Fibroblast of skin of left quadriceps (primary cell): ENCODE measurements at places on chromosomes 2 and 18.
A peak's percentile ranks its signal among the peaks of the same experiment; 100 is the strongest.

DNA sequence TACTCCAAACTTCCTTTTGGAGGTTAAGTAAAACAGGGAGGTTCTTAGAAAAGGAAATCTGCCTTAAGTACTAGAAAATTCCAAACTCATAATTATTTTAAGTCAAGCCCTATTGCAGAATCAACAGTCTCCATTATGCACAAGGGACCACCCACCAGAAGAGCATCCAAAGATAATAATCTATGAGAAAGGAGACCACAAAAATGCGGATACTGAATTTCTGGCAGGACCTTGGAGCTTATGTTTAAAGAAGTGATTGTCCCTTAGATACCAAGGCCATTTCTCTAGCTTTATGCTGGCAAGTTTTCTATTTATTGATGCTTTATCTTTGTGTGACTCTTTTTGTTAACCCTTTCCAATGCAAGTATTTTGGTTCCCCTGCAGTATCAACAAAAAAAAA, 404.0 kb upstream of the MMADHC start:
- peak; percentile 31 for DNase-seq

GRCh38 chr2:3105814-3106569, 271.6 kb downstream of the EIPR1 start:
- DNase-seq = no peak

- no peak for DNase-seq
These were observed 29.9 kb downstream of the PHLPP1 start for GRCh38 chr18:62745089-62745751.

GRCh38 chr2:99035920-99036319, 99.9 kb upstream of the CRACDL start:
- no peak for DNase-seq

DNA sequence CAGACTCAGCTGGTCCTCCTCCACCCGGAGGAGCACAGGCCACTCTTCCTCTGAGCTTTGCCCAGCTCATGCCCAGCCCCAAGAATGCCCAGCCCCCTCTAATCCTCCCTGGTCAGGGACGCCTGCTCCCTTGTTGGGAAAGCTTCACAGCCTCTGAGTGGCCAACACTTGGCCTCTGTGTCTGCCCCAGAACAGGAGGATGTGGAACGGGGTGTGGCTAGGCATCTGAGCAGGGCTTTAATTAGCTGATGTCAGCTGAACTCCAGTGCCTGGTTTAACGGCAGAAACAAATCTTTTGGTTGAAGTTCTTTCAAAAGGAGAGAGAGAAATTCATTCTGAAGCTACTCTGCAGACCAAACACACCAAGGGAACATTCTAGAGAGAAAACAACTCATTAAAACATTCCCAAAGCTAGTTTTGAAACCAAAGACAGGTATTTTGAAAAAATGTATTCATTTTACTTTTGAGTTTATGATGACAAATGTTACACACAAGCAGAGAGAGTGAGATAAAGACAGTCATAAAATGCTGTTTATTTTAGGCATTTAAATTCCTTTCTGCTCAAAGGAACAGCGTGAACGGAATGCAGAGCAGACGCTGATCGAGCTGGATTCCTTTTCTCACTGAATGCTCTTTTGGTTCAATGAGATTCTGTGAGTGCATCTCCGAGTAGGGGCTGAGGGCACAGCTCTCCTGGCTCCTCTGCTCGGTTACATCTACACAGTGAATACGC, 63.8 kb downstream of the RTP5 start:
- no peak for DNase-seq

DNA sequence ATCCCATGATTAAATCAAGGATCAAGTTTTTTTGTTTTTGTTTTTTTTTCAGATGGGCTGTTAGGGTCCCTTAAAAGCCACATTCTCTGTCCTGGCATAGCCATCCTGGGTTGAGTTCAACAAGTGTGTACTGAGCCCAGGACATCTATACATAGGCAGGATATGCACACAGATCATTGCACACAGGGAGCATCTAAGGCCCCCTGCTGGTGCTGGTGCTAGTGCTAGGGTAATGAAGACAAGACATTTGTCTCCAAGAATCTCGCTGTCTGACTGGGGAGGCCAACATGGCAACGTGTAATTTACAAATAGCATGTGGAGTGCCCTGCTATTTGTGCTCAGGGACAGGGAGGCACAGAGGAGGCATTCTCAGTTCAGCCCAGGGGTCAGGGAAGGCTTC, 124.5 kb downstream of the VAPA start:
- DNase-seq = no peak

GRCh38 chr2:3289526-3289925, 88.1 kb downstream of the EIPR1 start:
- no peak for DNase-seq

- no peak for DNase-seq
These were observed 60.7 kb downstream of the SDC1 start for GRCh38 chr2:20164061-20164733.

DNA sequence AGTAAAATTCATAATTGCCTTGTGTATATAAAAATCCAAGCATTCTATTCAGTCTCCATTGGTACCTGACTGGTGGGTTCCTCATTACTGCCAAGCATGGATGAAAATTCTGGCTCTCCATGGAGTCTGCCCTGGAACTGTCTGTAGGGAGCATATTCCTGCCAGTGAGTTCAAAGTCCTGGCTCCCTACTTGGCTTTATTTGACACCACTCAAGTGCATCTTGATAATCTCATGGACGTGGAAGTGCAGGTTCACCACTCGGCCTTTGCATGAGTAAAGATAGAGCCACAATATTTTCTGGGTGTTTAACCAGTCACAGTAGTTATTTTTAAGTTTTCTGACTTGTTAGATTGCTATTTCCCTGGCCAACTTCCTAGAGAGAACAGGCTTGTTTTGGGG, 63.5 kb downstream of the CNTNAP5 start:
- no peak for DNase-seq

DNA sequence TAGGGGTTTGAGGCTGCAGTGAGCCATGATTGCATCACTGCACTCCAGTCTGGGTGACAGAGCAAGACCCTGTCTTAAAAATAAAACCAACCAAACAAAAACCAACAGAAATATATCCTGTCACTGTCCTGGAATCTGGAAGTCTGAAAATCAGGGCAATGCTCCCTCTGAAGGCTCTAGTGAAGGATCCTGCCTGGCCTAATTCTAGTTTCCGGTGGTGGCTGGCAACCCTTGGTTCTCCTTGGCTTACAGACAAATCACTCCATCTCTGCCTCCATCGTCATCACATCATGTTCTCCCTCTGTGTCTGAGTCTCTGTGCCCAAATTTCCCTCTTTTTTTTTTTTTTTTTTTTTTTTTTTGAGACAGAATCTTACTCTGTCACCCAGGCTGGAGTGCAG, 15.9 kb upstream of the VPS4B start:
- no peak for DNase-seq

DNA sequence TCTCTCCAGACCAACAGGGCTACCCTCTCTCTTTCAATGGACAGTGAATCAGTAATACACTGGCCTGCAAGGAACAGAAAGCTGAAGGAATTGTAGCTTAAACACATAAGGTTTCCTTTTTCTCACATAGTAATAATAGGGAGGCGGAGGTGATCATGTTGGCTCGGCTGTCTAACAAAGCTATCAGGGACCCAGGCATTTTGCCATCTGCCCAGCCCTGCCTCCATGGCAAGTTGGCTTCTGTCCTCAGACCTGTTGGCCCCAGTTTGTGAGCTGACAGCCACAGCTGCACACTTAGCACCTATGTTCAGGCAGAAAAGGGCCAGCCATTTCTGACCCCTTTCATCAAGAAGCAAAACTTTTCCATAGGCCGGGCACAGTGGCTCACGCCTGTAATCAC, 2.0 kb upstream of the CHRNG start:
- DNase-seq = no peak

DNA sequence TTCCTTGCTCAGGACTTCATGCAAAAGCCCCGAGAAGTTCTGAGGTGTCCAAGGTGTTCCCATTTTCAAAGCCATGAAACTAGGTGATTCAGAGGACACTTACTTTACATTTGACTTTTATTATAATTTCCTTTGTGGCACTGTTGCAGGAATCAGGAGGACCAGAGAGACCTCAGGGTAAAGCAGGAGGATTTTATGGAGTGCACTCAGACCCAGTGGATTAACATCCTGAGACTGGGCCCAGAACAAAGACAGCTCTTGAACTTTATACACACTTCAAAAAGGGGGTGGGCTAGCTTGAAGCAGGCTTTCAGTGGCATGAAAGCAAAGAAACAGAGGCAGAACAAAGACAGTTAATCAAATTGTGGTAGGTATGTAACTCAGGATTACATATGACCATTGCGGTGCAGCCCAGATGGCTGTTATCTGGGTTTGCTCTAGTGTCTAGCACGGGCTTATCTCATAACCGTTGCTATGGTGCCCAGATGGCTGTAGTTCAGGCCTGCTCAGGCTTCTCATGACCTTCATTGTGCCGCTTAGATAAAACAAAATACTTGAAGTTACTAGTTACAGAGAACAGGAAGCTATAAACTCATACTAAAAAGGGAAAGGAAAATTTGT, 39.4 kb downstream of the TMEM182 start:
- DNase-seq = no peak

- DNase-seq = peak; percentile 94
These were observed 22.2 kb downstream of the NFE2L2 start for GRCh38 chr2:177242121-177242987.

GRCh38 chr2:222364285-222364895, 60.0 kb upstream of the SGPP2 start:
- no peak for DNase-seq

DNA sequence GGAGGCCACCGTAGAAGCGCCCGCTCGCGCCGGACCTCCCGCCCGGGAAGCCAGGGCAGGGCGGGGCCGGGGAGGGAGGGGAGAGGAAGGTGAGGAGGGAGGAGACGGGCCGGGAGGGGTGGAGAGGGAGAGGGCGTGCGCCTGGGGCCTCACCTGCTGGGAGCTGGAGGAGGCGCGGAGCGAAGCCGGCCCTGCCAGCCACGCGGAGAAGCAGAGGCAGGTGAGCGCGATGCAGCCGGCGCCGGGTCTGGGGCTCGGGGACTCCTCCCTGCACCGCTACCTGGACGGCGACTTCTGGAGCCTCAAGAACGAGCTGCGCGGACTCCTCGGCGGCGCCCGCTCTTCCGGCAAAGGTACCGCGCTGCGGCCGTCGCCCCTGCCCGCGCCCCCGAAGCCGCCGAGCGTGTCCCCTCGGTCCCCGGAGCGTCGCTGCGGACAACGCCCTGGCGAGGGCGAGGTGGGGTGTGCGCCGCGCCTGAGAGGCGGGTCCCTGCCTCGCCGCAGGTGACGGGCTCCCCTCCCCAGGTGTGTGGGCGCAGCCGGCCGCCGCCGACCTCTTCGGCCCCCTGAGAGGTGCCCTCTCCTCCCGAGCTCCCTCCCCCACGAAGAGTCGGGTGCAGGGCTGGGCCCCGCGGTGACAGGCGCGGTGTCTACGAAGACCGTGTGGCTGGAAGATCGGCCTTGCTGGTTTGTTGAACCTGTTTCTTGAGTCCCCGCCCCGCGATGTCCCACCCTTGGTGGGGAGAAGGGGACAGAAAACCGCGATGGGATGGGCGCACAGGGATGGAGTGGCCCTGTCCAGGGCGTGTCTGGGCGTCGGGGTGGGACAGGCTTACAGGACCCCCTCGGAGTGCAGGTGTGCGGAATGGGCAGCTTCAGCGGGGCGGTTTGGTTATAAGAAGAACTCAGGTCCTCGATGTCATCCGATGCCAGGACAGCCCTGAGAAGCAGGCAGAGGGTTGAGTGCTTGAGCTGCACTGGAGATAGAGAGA, at the start of gene ACOXL:
ACOXL (plus strand) TSS at position 152 of the 992 bp plus-strand sequence. CDS start 35,817 bp downstream, outside the sequence.
- DNase-seq = no peak

- no peak for DNase-seq
These were observed 358.9 kb downstream of the NCKAP5 start for GRCh38 chr2:133209325-133209724.

GRCh38 chr18:63259567-63260379, 59.8 kb downstream of the BCL2 start:
- DNase-seq = no peak

GRCh38 chr18:61972389-61973264, 79.8 kb upstream of the RNF152 start:
- no peak for DNase-seq

DNA sequence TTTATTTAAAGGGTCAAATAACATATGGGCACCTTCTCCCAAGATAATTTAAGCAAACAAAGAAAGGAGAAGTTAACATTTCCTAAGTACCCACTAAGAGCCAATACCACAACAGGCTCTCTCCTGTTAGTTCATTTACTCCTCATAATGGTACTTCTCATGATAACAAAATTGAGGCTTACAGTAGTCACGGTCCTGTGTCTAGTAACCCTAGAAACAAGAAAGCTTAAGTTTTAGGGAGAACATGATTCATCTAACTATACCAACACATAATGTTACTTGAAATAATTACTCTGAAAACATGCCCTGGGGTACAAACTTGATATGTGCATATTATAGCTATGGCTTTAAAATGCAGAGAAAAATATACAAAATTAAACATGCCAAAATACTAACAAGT, 19.8 kb downstream of the IWS1 start:
- no peak for DNase-seq

DNA sequence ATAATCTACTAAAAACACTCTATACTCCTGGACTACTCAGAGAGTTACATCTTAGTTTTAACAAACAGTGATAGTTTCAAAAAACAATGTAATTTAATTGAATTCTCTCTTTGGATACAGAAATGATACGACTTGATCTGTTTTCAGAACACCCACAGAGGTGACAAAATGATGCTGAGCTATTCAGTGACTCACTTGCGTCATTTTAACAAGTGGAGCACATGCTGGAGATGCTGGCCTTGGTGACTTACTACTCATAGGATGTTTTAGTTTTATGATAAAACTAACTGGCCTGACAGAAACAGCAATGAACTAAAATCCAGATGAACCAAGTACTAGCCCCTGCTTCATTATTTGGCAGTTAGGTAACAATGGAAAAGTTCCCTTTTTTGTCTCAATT, 101.3 kb upstream of the ITGB6 start:
- no peak for DNase-seq

DNA sequence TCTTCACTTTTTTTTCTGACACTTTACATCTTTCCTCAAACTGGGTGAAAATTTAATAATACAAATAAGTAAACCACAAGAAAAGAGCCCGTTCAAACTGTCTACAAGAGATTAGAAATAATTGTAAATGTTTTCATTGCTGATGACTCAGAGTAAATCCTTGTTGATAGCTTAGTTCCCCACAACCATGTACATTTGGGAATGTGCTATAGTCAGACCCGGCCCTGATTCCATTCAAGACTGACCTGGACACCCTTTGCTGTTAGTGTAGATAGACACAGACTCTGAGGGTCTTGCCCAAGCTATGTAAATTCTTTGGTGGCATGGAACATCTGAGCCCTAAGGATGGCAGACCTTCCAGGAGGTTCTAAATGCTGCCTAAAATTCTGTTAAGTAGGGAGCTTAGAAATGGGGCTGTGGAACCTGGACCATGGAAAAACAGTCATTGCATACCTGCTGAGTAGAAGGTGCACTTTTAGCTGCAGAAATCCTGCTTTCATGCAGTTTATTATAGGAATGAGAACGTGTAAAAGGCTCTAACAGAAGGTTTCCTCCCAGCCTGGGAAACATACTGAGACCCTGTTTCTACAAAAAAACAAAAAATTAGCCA, 3.7 kb downstream of the MALT1 start:
- DNase-seq = no peak
